ENCODE measurements at places on chromosomes 13 and 19. TPM values are rescaled to one million over a fixed set of nuclear protein-coding genes. Genes with fewer than 3 reads are reported as not detected.

Gene FCGBP
- 3.2 TPM for total RNA-seq

Gene TMPRSS9
- total RNA-seq: not detected

Gene RUBCNL
- not detected for total RNA-seq

Gene SPIB
- total RNA-seq: 0.66 TPM

Gene HIPK4
- total RNA-seq: not detected

Gene USE1
- total RNA-seq: 22.1 TPM

Gene CGB2
- total RNA-seq: not detected

Gene PGLYRP2
- 0.09 TPM for total RNA-seq

Gene CCDC8
- total RNA-seq: not detected

Gene ZNF135
- 0.76 TPM for total RNA-seq

Gene GNA15
- 39.8 TPM for total RNA-seq

Gene RNF17
- not detected for total RNA-seq

Gene NKPD1
- 0.14 TPM for total RNA-seq

Gene MTUS2
- total RNA-seq: not detected

Gene FCAR
- total RNA-seq: not detected

Gene MAB21L1
- not detected for total RNA-seq

Gene ADGRE2
- total RNA-seq: 0.50 TPM

Gene KIR2DL4
- total RNA-seq: 0.70 TPM

Gene INSR
- total RNA-seq: 0.63 TPM

Gene IRGC
- not detected for total RNA-seq

Gene TTC9B
- not detected for total RNA-seq

Gene ZNF737
- 11.7 TPM for total RNA-seq

Gene CLDN10
- not detected for total RNA-seq

Gene ZSCAN4
- not detected for total RNA-seq

Gene SLC10A2
- not detected for total RNA-seq

Gene TEX26
- total RNA-seq: not detected

Gene PSG6
- total RNA-seq: not detected

Gene THSD1
- total RNA-seq: 0.26 TPM

Gene DZIP1
- 0.26 TPM for total RNA-seq

Gene METTL21C
- total RNA-seq: not detected

Gene ZNF546
- 5.0 TPM for total RNA-seq

Gene APOE
- total RNA-seq: 0.44 TPM

Gene ZNF701
- total RNA-seq: 30.6 TPM

Gene USP12
- total RNA-seq: 32.0 TPM

Gene LGALS14
- total RNA-seq: 0.37 TPM

Gene ZNF429
- total RNA-seq: 10.4 TPM

Gene ERICH6B
- total RNA-seq: not detected

Gene OR7C1
- not detected for total RNA-seq

Gene ZNF667
- 0.52 TPM for total RNA-seq

Gene RDH8
- not detected for total RNA-seq

Gene FOXO1
- 20.2 TPM for total RNA-seq

Gene PPM1N
- 4.5 TPM for total RNA-seq

Gene OLFM4
- total RNA-seq: not detected

Gene UNC13A
- 0.02 TPM for total RNA-seq

Gene ABCC4
- total RNA-seq: 7.7 TPM

Gene PSG5
- not detected for total RNA-seq

Gene IZUMO2
- not detected for total RNA-seq

Gene SPACA7
- total RNA-seq: not detected

Gene ZNF473
- 7.9 TPM for total RNA-seq

Gene DCT
- total RNA-seq: 0.06 TPM
